ENCODE measurements at places on chromosomes 1 and 21. TPM values are rescaled to one million over a fixed set of nuclear protein-coding genes. Genes with fewer than 3 reads are reported as not detected.

GRCh38 chr1:240192851-240193250, 101.2 kb downstream of the FMN2 start:
- no peak for DNase-seq

GRCh38 chr21:42601656-42602055, 51.8 kb upstream of the PDE9A start:
- no peak for DNase-seq

- DNase-seq, result no peak
Observed at GRCh38 chr21:37233551-37234146, 33.5 kb downstream of the VPS26C start.

DNA sequence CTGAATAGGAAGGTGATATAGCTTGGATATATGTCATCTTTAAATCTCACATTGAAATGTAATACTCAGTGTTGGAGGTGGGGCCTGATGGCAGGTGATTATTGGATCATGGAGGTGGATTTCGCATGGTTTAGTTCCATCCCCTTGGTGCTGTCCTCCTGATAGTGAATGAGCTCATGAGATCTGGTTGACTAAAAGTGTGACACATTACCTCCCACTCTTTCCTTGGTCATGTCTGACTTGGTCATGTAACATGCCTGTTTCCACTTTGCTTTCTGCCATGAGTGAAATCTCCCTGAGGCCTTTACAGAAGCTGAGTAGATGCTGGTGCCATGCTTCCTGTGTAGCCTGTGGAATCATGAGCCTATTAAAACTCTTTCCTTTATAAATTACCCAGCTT, 664.5 kb upstream of the NR5A2 start:
- DNase-seq, result no peak

GRCh38 chr1:110130989-110131388, 18.7 kb downstream of the UBL4B start:
- no peak for DNase-seq

Gene FAM72D
- total RNA-seq, result 5.5 TPM

DNA sequence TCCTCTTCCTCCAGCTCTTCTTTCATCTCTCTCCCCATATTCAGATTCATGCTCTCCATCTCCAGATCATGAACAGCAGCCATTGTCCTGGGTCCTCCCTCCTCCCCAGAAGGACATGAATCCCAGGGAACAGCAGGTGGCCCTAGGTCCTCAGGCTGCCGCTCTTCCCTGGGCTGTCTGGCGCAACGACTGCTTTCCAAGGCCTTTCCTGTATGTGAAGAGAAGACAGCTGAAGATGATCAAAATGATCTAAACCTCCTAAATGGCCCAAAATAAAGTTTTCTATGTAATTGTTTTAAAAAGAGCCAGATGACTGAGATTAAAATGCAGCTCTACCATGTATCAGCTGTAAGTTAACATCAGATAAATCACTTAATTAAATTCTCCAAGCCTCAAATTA, 22.5 kb downstream of the RHBDL2 start:
- DNase-seq, result no peak

- DNase-seq, result no peak
Observed at GRCh38 chr1:29094433-29094832, 29.3 kb downstream of the TMEM200B start.

Gene S100A7
- total RNA-seq, result not detected

DNA sequence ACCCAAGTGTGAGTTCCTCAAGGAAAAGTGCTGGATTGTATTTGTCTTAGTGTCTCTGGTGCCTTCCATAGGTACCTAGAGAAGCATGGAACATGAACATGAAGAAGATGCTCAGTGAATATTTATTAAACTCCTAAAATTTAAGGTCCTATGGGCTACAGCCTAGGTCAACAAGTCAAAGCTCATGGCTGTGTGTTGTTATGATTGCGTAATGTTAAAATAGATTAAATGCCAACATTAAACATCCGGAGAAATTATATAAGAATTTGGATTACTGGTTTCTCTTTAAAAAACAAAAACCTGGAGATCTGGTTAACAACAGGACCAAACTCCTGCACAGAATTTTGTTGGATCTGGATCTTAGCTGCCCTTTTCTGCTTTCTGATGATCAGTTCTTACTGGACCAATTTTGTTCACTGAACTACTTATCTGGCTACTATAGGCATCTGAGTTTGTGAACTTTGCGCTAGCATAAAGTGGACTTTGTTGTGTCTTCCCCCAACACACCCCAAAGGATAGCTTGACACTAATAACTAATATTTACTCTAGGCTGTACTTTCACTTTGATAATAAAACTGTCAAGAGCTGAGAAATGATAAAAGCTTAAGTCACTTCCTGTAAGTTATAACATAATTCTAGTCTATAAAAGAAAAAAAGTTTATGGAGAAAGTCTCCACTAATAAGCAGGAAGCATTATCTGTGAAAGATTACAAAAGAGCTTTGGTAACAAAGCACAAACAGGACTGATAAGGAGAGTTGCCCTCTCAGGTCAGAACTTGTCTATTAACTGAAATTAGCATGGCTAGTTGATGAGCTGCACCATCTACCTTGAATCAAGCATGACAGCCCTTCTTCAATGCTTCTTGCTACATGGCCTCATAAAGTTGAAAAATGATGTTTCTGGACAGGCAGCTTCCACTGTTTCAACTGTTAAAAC, 20.7 kb downstream of the F5 start:
- no peak for DNase-seq

Data from Daoy (cell line).